Posterior cingulate gyrus (tissue), 11 donors: ENCODE measurements at places on chromosomes 5 and 9.
A peak's percentile ranks its signal among the peaks of the same experiment; 100 is the strongest.

GRCh38 chr5:52870448-52870847 is 82.7 kb downstream of the ITGA1 start:
- DNase-seq = no peak

DNA sequence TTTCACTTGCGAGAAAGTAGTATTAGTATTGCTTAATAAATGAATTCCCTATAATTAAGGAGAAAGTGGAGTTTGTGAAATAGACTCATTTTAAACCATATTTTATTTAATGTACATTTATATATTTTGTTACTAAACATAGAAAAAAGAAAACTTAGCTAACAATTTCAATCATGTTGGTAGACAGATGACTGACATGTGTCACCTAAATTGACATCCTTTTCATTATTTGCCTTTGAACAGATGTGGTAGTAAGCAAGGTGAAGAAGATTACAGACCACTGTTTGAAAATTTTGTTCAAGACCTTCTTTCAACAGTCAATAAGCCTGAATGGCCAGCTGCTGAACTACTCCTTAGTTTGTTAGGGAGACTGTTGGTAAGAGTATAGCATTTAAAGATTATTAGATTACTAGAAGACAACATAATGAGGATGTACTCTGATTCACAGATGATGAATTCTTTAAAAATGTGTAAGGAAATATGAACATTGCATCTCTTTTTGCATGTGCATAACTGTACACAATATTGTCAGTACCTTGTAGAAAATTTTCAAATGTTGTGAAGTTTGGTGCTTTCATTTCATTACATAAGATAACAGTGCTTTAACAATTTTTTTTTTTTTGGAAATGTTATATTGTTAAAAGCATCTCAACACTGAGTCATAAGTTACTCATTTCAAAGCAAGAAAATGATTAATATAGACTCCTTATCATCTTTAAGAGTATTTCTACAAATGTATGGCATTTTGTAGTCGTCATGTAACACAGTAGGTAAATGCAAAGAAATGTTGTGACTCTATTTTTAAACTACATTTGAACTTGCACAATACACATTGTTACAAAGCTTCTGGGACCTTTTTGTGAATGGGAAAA is 139.5 kb downstream of the NIPBL start:
- no peak for DNase-seq

- no peak for DNase-seq
These were observed 225.4 kb upstream of the DAB2 start for GRCh38 chr5:39650008-39650762.

GRCh38 chr9:123865226-123866000 is 64.5 kb downstream of the DENND1A start:
- DNase-seq = no peak

- no peak for DNase-seq
These were observed 6.9 kb downstream of the PLPP7 start for GRCh38 chr9:131296460-131296859.

GRCh38 chr5:98755406-98755805 is 18.1 kb upstream of the RGMB start:
- no peak for DNase-seq

DNA sequence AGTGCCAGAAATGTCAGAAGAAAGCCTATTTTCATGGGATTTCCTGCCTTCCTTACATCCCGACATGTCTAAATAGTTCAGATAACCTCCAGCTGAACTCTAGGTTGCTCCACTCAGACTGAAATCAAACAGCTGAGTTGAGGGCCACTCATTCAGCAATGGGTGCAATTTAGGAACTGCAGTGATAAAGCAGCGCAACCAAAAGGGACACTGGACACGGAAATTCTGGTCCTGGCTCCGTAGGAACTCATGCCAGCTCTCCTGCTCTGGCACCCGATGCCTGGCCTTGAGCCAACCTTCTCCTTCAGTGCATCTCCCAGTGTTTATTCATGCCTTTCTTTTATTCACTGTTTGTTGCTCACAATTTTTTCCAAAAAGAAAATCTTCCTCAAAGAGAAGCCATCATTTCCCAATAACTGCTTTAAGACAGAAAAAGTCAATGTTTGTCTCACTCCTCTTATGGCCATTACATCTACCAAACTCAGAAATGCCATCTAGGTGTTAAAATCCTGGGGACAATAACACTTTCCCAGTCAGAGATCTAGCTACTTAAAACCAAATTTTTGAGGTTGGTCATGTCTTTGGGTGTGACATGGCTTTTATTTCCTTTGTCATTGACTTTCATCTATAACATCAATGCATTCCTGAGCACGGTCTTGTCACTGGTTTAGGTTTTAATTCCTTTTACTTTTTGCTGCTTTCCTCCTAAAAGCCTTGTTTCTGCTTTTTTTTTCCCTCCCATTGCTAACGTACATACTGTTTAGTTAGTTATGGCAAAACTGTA is 126.9 kb downstream of the PDE4D start:
- DNase-seq = peak; percentile 21

GRCh38 chr5:33257807-33258429 is 182.8 kb upstream of the TARS1 start:
- DNase-seq = no peak

- peak; percentile 83 for DNase-seq
These were observed 1.4 kb downstream of the DOK3 start for GRCh38 chr5:177508221-177508611.

DNA sequence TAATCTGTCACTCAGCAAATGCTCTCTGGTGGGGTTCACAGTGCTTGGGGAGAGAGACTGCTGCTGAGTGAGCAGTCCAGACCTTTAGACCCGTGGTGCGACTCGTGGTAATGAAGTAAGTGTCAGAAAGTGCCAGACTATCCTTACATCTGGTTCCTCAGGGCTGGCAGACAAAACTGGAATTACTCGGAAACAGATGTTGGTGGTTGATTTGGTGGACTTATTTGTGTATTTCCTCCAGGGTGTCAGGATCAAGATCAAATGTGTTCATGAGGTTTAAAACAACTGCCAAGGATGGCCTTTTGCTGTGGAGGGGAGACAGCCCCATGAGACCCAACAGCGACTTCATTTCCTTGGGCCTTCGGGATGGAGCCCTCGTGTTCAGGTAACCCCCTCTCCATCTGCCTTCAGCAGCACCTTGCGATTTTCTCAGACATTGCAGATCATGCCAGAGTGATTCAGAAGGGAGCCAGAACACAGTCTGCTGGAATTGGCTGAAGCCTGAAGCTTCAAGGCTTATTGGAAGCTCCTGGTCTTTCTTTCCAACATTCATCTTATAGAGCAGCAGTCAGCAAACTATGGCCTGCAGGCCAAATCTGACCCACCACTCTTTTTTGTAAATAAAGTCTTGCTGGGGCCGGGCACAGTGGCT is 105.2 kb downstream of the LIFR start:
- DNase-seq = no peak
